ENCODE measurements at places on chromosomes 7 and 10.

DNA sequence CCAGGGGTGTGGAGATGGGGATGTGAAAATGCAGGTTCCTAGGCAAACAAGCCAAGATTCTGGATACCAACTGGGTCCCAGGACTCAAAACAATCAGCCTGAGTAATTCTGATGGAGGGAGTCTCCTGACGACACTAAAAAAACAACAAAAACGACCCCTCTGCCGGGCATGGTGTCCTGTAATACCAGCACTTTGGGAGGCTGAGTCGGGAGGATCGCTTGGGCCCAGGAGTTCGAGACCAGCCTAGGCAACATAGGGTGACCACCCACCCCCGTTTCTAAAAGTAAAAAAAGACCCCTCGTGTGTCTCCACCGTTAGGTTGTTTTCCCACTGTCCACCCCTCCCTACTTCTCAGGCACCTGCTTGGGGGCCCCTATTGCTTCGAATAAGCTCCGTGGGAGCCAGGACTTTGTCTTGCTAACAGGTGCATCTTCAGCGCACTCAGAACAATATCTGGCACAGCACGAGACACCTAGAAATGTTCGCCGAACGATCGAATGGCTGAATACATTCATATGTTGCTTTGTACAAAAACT lies 743 bp upstream of the NRF1 start:
- no peak for DNase-seq

GRCh38 chr10:122490786-122491680 lies 29.7 kb downstream of the HTRA1 start:
- no peak for DNase-seq

GRCh38 chr10:77283326-77283725 lies 354.3 kb downstream of the KCNMA1 start:
- no peak for DNase-seq

DNA sequence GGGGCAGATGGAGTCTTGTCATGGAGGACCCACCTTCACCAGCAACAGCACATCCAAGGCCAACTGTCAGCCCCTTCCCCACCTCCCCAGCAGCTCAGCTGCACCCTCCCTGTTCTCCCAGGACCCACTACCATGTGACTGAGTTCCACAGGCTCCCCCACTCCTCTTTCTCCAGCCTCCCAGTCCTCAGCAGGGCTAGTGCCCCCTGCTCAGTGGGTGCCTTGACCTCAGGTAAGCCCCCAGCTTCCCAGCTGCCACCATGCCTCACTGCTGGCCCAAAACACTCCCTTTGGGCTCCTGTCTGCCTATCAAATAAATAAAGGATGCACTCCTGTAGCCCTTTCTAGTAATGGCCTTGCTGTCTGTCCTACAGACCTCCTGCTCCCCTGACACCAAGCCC lies 174.4 kb downstream of the SLIT1 start:
- DNase-seq, result no peak

DNA sequence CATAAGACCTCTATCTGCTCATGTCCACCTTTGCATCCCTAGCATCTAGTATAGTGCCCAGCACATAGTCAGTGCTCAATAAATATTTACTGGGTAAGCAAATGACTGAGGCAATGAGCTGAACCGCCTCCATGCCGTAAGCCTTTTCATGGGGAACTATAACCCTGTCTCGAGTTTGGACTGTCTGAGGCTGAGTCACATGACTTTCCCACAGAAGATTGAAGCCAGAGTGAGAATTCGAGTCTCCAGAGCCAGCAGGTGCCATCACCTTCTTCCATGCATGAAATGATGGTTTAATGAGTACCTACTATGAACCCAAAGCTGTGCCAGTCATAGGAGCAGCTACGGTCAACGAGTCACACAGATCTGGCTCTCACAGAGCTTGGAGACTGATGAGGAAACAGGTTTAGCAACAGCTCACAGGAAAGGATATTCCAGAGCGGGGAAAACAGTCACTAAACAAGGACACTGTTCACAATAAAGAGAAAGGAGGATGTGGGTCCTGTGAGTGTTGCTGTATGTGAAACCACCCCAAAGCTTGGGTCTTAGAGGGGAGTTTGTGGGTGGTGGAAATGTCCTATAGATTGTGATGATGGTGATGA lies 75.2 kb downstream of the TEX36 start:
- DNase-seq, result no peak

GRCh38 chr10:14396411-14397048 lies 65.8 kb upstream of the FRMD4A start:
- no peak for DNase-seq

- no peak for DNase-seq
These were observed 83.6 kb downstream of the PPP1R3C start for GRCh38 chr10:91549262-91549661.

- DNase-seq, result no peak
These were observed 2.1 kb downstream of the SLC25A40 start for GRCh38 chr7:87874066-87874465.

DNA sequence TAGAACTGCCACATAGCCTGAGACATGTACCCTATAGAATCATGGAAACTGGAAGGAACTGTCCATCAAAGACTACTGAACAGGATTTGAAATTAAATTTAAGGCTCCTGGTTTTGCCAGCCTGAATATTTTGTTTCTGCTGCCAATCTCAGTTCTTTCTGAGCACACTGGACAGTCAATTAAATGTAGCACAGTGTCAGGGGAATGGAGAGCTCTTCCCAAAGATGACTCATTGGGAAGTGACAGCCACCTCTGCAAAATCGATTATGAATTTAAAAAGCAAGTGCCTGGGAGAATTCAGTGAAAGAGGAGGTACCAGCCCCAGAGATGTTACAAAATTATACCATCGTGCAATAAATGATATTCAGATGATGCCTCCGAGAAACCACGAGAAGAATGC lies 47.8 kb downstream of the CPXM2 start:
- DNase-seq, result no peak

GRCh38 chr10:61078542-61079275 lies 134.7 kb upstream of the RHOBTB1 start:
- no peak for DNase-seq

- peak; percentile 56 for DNase-seq
These were observed at the start of gene COBL for GRCh38 chr7:51316666-51317581. Gene COBL, minus strand, starts transcription at chr7:51316809. Its CDS starts 176 bp downstream, at chr7:51316633.

GRCh38 chr10:19928936-19929335 lies 112.7 kb downstream of the PLXDC2 start:
- DNase-seq, result no peak
